ENCODE measurements at places on chromosomes 7 and 10.

DNA sequence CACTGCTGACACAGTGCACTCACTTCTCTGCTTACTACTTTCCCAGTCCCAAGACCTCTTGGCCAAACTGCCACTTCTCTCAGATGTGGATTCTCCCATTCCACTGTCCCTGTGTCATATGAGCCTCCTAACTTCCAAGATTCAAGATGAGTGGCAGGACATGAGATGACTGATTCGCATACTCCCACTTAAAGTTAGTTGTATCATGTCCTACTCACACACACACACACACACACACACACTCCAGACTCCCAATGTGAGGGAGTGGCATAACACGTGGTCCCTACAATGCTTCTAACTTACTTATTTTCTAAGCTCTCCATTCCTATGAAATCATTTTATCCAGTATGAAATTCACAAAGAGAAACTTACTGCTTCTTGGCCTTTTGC, 67.0 kb upstream of the CAV2 start:
- no peak for DNase-seq

DNA sequence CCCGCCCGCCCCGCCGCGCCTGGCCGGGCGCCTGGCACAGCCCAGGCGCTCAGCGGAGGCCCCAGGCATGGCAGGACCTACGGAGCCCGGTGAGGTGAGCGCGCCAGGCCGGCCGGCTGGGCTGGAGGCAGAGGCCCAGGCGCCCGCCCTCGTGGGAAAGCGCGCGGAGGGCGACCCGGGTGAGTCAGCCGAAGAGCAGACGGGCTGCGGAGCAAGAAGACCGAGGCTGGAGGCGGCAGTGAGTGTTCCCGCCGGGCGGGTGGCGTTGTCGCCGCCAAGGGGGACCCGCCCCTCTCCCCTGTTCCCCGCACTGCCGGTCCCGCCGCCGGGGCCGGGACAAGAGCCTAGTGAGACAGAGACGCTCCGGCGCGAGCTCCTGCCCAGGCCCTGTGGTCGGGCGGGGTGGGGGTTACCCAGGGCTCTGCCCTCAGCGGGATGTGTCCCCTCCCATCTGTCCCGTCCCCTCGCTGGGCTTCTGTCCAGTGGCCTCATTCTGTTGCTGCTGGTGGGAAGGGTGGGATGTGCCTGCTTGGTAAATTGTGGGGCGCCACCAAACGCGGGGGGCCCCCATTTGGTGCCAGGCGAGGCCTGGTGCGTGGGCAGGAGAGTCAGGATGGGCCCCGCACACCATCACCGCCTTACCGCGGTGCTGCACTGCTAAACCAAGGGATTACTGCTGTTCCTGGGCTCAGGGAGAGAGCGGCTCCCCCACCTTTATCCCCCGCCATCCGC, 17.0 kb upstream of the NODAL start:
- DNase-seq: no peak

DNA sequence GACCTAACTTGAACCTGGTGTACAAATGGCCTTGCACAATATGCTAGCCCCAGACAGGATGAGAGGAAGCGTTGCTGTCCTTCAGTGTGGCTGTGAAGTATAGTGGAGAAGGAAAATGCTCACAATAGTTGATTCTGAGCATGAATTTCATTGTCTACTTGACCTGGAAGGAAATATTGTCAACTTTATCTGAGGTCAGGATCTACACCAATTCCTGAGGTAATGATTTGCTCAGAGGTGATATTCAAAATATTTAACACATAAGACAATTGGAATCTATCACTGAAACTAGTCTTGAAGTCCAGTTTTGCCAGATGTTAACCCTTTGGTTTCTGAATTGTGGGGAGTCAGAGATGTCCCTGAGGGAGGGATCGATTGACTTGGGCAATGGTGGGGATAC, 20.9 kb upstream of the ICA1 start:
- no peak for DNase-seq

DNA sequence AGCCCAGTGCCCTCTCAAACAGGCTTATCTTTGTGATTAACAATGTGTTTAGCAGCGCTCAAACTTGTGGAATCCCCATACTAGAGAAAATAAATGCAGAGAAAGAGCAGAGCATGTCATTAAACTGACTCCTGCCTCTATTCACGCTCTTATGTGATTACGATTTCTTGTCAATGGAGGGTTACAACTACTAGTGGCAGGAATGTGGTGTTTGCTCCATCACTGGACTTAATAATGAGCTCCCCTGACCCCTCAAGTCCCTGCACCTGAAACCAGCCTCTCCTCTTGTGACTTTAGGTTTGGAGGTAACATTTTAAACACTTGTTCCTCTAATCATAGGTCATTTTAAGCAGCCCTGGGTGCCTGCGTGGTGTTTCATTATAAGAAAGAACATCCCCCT, 121.9 kb downstream of the PLPP4 start:
- DNase-seq: no peak

- no peak for DNase-seq
Observed at GRCh38 chr10:131890276-131891195, 10.3 kb upstream of the PPP2R2D start.

GRCh38 chr7:108308276-108308675, 148.0 kb downstream of the NRCAM start:
- DNase-seq: no peak

DNA sequence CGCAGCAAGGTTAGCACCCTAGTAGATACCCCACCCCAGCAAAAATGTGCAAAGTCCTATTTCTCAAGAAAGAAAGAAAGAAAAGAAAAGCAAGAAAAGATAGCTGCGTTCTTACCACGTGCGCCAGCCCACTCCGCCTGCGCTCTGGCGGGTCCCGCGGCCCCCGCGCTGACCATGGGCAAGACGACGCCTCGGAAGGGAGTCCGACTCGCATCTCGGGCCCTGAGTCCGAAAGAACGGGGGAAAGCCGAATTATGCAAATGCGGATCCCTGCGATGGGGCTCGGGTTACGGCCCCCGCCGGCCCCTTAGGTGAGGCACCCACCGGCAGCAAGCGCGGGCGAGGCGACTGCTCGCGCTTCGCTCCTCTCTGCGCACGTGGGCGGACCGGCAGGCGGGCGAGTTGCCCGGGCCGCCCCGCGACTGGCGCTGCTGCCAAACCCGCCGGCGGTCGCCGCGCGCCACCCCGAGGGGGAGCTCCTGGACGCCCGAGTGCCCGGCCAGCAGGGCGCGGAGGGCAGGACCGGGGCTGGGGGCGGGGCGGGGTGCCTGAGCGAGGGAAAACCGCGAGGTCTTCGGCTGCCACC, 2.4 kb upstream of the EGR2 start:
- peak; percentile 41 for DNase-seq

DNA sequence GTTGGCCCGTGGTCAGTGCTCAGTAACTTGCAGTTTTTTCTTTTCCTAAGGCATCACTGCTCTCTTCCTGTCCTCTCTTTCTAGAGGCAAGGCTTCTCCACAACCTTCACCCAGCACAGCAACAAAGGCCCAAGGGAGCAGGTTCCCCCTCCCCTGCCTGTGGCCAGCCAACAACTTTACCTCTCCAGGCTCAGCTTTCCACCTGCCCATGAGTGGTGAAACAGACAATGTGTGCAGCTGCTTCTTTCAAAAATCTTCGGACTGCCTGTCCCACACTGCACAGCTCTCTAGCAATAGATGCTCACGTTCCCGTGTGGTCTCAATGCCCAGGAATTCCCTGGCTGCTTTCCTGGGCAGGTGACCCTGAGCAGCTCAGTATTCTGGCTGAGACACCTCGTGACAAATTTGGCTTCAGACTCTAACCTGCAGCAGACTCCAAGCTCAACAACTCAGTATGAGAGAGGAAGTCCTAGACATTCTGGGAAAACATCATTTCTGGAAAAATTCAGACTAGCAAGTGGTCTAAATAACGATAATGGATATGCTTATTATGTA, 28.9 kb upstream of the TMEM72 start:
- no peak for DNase-seq

- DNase-seq: peak; percentile 56
Observed at GRCh38 chr7:43906331-43907010, at the start of gene URGCP. Gene URGCP, minus strand, starts transcription at chr7:43906596. Its CDS starts 21 bp downstream, at chr7:43906575.

DNA sequence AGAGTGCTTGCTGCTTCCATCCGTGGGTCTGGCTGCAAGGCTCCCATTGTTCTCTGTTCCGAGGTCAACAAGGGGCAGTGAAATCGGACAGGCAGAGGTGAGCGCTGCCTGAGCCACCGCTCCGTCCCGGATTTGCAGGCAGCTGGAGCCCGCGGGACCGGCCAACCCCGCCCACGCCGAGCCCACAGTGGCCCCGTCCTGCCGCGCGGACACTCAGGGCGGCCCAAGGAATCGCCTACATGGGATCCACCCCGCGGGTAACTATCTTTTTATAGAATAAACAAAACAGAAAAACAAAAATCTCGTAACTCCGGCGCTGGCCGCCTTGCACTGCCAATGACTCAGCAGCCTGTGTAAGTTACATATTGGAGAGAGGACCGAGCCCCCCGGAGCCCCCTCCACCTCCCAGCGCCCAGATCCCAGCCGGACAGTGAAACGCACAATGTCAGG, 1.9 kb downstream of the BNIP3 start:
- DNase-seq: no peak

DNA sequence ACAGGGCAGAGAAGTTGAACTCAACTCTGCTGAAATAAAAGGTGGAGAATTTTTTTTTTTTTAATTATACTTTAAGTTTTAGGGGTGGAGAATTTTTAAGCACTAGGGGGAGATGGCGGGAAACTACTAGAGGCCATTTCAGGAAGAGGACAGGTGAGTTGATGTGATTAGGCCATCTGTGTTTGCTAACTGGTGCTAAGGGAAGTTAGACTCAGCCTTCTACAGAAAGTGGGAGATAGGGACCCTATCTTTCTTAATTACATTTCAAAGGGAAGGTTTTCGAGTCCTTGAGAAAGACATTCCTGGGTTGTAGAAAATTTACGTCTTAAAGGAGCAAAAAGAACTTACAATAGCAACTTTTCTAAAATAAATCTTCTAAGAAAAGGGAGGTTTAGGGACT, 124.8 kb downstream of the LHFPL3 start:
- no peak for DNase-seq

GRCh38 chr7:134554417-134554966, 5.6 kb downstream of the AKR1B15 start:
- DNase-seq: no peak

DNA sequence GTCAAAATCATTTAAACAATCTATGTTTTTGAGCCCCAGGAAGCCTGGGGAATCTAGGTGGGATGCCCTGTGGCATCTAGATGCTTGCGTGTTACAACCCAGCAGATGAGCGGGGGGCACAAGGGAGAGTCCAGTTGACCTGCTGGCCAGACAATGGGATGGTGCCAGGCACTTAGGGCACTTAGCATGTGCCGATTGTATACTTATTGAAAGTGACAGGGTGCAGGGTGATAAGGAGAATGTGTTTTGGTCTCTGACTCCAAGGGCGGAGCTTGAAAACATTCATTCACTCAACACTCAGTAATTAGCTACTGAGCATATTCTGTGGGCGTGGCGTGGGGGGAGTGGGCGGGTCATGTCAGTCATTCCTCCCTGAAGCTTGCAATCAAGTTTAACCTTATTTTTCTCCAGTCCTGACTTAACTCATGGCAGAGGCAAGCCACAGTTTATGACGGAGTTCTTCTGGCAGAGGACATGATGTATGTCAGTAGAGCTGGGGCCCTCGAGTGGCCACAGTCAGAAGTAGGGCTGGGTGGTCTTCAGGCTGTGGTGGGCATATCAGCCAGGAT, 115.1 kb downstream of the PRKCQ start:
- DNase-seq: no peak

DNA sequence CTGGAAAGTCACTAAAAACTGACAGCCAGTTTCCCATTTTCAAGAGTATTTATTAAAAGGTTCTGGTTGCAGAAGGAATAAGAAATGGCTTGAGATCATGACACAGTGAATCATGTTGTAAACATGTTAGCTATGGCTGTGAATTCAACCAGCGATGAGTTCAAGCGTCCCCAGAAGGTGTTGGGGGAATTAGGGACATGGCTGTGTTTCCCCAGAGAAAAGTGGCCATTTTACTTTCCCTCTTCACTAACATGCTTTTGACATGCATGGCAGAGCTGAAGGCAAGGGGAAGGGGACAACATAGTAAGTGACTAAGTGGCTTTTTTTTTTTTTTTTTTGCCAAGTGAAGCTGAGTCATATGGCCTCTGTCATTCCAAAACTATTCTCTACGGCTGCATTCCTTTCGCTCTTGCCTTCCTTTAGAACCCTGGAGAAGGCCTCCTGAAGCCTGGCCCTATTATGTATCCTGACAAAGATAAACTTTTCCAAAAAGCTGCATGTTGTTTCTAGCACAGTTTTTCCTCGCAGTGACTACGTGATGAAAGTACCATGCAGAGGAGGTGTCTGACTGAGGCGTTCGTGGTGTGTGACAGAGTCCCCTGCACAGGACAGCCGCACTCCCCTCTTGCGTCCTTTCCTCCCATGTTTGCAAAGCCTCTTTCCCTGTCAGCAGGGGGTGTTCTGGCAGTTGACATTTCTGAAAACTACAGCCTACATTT, 46.9 kb downstream of the EGFR start:
- DNase-seq: no peak

GRCh38 chr7:29881724-29882123, 75.4 kb downstream of the WIPF3 start:
- no peak for DNase-seq

- no peak for DNase-seq
Observed at GRCh38 chr7:22664988-22665798, 61.8 kb upstream of the IL6 start.
